ENCODE measurements at places on chromosomes 5 and 9.

DNA sequence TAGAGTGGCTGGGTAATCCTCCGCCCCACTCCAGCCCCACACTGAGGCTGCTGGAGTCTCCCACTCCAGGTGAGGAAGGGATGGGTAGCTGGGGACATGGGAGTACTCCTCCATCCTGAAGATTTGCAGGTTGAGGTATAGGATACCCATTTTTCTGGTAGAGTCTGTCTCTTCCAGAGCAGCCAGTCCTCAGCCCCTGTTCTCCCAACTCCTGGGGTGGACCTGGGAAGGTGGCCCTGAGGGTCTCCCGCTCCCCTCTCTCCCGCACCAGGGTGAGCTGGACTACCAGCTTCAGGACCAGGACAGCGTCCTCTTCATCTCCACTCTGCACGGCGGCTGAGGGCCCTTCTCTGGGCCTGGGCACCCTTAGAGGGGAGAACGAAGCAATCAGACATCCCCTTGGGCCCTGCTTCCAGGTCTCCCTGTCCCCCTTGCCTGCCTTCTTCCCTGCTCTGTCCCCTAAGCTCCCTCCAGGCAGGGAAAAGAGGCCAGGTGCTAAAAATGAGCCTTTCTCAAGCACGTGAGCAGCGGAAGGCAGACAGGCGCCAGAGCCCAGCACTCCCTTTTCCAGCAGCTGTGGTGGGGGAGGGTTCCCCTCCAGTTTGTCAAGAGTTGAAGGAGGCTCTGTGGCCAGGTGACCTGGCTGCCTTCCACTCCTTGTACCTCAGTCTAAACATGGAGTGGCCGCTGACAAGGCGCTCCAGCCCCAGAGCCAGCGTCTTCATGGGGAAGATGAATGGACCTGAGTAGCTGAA lies 18.4 kb downstream of the URM1 start:
- no peak for DNase-seq

DNA sequence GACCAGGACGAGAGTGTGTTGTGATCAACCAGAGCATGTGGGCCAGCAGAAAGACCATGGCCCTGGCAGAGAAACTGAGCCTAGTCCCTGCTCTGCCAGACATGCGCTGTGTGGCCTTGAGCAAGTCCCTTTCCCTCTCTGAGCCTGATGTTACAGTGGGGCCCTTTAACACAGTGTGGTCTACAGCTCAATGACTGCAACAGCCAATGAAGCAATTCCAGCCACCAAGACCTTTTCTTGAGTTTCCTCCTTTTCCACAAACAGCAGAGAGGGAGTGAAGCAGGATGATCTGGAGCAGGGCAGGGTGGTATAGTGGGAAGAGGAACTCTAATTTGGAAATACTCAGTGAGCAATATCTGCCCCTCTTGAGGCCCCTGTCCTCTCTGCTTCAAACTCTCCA lies 25.8 kb upstream of the ARSI start:
- DNase-seq = no peak

- DNase-seq = peak; percentile 18
These were observed 248.9 kb downstream of the PIK3R1 start for GRCh38 chr5:68464424-68464823.

GRCh38 chr5:53369681-53370080 lies 110.7 kb upstream of the FST start:
- DNase-seq = no peak

DNA sequence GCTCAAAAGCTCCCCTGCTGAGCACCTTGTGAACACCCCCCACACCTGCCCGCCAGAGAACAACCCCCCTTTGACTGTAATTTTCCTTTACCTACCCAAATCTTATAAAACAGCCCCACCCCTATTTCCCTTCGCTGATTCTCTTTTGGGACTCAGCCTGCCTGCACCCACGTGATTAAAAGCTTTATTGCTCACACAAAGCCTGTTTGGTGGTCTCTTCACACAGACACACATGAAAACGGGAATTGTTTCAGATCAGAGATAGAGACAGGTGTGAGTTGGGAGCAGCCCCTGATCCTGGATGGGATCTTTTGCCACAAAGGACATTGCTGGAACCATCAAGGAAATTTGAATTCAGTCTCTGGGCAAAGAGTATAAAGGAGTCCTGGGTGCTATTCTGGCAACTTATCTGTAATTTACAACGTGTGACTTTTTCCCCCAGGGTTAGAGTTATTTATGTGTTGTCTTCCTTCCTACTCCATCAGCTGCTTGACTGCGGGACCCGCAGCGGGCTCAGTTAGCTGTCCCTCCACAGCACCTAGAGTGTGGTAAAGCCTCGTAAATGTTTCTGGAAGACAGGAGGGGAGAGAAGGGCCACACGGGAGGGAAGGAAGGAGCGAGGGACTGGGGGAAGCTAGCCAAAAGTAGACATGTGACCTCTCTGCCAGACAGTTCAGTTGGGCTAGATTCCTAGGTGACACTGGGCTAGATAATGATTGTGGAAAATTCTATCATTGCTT lies 437.0 kb downstream of the ZNF608 start:
- no peak for DNase-seq

DNA sequence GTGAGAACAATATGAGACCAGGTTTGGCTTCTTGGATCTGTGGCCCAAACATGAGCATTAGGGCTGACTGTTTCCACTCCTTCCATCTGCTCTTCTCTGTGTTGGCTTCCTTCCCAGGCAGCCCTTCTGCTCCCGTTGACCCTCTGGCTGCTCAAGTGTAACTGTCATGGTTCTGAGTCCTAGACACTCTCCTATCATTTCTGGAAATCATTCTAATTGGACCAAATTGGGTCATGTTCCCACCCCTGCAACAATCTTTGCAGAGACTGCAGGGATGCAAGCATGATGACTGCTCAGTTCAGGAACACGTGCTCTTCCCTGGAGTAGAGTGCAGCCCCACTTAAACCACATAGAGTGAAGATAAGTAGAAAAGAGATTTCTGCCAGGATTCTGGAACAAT lies 741.4 kb downstream of the TAF11L14 start:
- no peak for DNase-seq

- DNase-seq = no peak
These were observed 71.8 kb downstream of the NRG2 start for GRCh38 chr5:139971202-139971725.

GRCh38 chr9:2502760-2503159 lies 118.8 kb upstream of the VLDLR start:
- no peak for DNase-seq

DNA sequence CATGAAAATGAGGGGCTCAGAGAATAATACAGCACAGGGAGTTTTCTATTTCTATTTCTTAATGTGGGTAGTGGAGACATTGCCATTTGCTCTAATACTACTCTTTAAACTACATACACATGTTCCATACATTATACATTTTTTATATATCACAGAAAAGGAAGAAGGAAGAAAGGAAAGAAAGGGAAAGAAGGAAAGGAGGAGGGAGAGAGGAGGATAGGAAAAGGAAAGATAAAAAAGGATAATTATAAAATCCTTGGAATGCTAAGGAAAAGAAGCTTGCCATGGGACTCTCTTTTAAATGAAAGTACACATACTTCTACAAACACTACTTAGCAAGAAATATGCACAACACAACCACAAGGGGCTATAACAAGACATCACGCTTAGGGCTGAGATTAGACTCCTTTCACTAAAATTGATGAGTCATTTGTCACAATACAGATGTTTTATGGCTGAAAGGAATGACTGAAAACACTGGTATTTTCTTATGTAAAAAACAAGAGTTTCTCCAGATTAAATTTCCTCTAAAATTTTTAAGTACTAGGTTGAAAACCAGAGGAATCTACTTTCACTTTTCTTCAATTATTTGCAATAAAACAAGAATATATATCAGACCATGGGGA lies 219.8 kb downstream of the ARL15 start:
- DNase-seq = no peak

- DNase-seq = no peak
These were observed 513.1 kb downstream of the PDE4D start for GRCh38 chr5:59380350-59380951.

GRCh38 chr9:125262294-125262991 lies 817 bp downstream of the GAPVD1 start:
- no peak for DNase-seq

DNA sequence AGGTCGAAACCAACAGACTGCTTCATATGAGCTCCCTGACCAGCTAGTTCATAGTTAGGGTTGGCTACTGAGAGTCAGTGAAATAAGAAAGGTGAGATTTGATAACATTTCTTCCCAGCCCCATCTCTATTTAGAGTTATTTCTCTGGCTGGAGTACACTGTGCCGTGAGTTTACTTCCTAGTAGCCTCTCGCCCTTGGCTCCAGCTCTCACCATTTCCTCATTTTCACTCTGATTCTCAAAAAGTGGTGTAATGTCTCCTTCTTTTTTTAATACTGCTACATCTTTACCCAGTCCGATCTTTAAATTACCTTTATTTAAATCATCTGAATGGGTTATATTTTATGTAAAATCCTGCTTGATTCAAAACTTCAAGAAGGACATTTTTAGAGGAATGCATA lies 100.4 kb upstream of the FAM174A start:
- no peak for DNase-seq

DNA sequence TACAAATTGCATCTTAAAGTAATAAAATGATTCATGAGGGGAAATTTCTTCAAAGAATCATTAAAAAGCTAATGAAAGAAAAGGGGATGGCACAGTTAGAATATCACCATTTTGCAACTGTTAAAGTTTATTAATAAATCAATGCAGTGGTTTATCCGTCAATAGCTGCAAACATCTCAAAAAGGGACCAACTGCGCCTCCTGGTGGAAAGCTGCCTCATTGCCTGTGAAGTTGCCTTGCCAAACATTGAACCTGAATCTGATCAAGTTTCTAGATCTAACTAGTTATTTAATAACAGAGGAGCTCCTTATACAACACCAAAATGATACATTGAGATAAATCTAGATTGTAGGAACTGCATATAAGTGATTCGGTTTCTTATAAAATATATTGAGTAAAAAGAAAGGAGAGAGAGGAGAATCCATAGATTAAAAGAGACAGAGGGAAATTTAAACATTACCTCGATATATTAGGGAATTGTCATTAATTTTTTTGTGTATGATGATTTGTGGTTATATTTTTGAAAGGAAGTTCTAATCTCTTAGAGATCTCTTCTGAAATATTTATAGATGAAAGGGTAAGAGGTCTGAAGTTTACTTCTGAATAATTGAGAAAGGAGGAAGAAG lies 6.9 kb upstream of the NDUFB6 start:
- DNase-seq = peak; percentile 60

- DNase-seq = no peak
These were observed 387.2 kb downstream of the ARHGEF28 start for GRCh38 chr5:74013222-74013621.

DNA sequence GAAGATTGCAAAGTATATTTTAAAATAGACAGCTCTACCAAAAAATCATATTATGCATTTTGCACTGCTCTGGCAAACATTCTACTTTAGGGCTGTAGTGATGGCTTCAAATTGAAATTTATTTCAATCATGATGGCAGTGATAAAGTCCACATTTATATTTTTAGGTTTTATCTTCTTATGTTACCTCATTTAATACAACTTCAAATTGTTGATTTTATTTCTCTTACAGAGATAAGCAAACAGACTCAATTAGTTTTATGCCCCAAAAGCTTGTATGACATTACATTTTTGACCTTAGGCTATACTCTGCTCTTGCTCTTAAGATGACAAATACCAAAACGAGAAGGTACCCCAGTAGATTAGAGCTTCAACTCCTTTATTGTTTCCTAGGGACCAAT lies 87.4 kb downstream of the CYLC2 start:
- DNase-seq = no peak

GRCh38 chr9:98047002-98047401 lies 9.5 kb upstream of the NANS start:
- no peak for DNase-seq

- no peak for DNase-seq
These were observed 48.9 kb downstream of the FAM174A start for GRCh38 chr5:100584069-100584468.

GRCh38 chr5:177980743-177981151 lies 15.3 kb downstream of the PROP1 start:
- no peak for DNase-seq

DNA sequence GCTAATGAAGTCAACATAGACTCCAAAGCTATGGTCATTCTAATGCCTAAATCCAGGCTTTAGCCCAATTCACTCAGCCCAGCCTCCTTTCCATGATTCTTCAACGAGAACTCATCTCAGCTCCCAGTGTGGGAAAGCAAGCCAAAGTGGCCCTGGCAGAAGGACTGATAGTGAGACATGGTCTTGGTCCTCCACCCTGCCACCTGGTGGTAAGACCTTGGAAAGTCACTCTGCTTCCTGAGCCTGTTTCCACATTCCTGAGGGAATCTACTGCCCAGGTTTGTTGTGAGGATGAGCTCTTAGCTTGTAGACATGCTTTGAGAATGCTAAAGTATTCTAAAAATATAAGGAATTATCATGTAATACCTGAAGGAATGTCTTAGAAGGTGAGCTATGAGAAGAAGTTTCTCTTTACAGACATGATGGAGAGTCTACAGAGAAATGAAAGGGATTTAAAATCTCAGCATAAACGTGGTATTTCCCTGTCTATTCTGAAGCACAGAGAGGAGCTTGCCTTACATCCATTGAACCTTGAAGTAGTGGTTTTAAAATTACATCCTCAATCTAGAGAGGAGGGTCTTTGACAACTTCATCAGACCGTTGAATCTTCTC lies 173.5 kb downstream of the TRIM32 start:
- DNase-seq = no peak

- DNase-seq = no peak
These were observed 43.4 kb downstream of the HACD4 start for GRCh38 chr9:20988061-20988460.

- DNase-seq = no peak
These were observed 39.1 kb upstream of the PAM start for GRCh38 chr5:102716017-102716416.

- no peak for DNase-seq
These were observed 31.6 kb downstream of the NUP188 start for GRCh38 chr9:128979111-128979510.

GRCh38 chr5:2289380-2289779 lies 406.7 kb upstream of the IRX4 start:
- no peak for DNase-seq

DNA sequence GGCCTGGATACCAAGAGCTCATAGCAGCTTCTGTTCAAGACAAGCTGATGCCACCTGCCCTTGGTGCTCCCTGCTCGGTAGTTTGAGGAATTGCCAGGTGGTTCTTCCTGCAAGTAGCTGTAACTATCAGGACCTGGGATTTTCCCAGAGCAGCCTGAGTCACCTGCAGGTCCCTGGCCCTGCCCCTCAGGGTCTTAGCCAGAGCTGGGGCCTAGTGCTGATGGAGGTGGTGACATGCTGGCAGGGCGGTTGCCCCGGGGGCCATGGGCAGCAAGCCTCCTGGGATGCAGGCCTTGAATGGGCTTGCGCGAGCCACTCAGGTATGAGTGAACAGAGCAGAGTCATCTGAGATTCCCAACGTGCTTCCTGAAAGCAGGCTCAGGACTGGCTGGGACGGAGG lies 262.3 kb downstream of the HSPA4 start:
- no peak for DNase-seq
